ENCODE measurements at places on chromosomes 1 and 21. TPM values are rescaled to one million over a fixed set of nuclear protein-coding genes. Genes with fewer than 3 reads are reported as not detected.

- H3K36me3 ChIP-seq: no peaks in the 10 kb centered on the region
- no peak overlapping the region for H3K4me3 ChIP-seq
- H3K27ac ChIP-seq: no peak overlapping the region
These were observed 27.1 kb downstream of the MAB21L3 start for GRCh38 chr1:116138277-116138792.

GRCh38 chr21:17370263-17370662 is 142.6 kb upstream of the CXADR start:
- no peak overlapping the region for H3K4me3 ChIP-seq
- H3K27me3 ChIP-seq: no peaks in the 10 kb centered on the region
- H3K36me3 ChIP-seq: no peaks in the 10 kb centered on the region

- no peak for DNase-seq
- no peak overlapping the region for H3K27ac ChIP-seq
- H3K36me3 ChIP-seq: no peaks in the 10 kb centered on the region
- no peak overlapping the region for H3K4me3 ChIP-seq
These were observed 219.0 kb downstream of the KAZN start for GRCh38 chr1:14817223-14818170.

LYPD8 gene
- total RNA-seq: not detected

DNA sequence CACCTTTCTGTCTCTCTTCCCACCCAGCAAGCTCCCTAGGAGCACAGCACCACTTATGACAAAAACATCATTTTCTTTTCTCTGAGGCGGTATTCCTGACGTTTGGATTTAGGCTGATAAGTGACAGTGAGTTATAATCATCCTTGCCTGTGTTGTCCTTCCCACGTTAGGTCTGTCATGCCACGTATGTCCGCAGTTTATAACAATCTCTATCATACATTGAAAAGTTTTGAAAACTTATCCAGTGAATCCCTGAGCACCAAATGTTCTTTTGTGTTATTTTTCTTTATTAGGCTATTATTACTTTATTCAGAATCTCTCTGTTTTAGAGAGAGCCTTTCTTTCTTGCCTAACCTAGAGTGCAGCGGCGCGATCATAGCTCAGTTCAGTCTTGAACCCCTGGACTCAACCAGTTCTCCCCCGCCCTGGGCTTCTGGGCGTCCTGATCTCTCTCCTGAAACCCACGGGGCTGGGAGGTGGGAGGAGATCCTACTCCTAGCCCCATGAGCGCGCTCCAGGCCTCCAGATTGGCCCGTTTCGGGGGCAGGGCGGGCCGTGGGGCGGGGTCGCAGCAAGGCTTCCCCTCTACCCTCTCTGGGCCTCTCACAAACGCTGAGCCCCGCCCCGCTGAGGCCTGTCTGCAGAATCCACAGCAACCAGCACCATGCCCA is at the start of gene GSTM2:
TSS of gene GSTM2 (plus strand) at position 606 of the 671 bp plus-strand sequence. CDS start at position 665, 59 bp downstream.
- peak within 1 kb of the TSS; percentile 72 for H3K27ac ChIP-seq
- no peak for DNase-seq
- H3K4me3 ChIP-seq: peak within 1 kb of the TSS; percentile 66
- H3K36me3 ChIP-seq: no peaks in the 10 kb centered on the region

- no peak overlapping the region for H3K4me3 ChIP-seq
- H3K4me1 ChIP-seq: peaks cover 12% of the 10 kb centered on the region
- DNase-seq: no peak
- H3K27me3 ChIP-seq: no peaks in the 10 kb centered on the region
- H3K27ac ChIP-seq: no peak overlapping the region
- no peaks in the 10 kb centered on the region for H3K36me3 ChIP-seq
These were observed 46.5 kb downstream of the ETS2 start for GRCh38 chr21:38852278-38852677.

DNA sequence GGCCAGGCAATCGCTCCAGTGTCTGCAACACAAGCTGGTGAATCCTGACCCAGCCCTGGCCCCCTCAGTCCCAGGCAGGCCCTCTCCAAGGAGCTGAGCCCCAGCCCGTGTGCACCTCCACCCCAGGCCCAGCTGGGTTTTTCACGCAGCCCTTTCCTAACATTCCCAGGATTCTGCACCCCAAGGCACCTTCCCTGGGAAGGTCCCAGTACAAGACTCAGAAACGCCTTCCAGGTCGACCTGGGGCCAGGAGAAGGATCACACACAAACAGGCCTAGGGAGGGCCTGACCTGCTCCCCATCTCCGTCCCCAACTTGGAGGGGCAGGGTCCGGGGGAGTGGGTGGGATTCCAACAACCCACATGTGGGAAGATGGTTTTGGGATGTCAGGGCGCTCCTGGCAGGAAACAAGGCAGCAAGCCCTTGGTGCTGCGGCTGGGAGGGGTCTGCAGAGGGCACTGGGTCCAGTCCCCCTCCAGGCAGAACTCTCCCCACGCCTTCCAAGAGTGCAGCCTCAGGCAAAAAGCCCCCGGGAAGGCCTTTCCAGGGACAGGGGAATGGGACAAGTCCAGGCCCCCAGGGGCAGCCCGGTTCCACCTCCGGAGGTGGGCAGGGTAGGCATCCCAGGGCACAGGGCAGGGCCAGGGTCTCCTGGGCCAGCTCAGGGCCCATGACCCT is 58.3 kb downstream of the KCNAB2 start:
- H3K27ac ChIP-seq: no peak overlapping the region
- no peaks in the 10 kb centered on the region for H3K27me3 ChIP-seq
- H3K4me1 ChIP-seq: peaks cover 7% of the 10 kb centered on the region
- DNase-seq: no peak
- H3K36me3 ChIP-seq: no peaks in the 10 kb centered on the region

DNA sequence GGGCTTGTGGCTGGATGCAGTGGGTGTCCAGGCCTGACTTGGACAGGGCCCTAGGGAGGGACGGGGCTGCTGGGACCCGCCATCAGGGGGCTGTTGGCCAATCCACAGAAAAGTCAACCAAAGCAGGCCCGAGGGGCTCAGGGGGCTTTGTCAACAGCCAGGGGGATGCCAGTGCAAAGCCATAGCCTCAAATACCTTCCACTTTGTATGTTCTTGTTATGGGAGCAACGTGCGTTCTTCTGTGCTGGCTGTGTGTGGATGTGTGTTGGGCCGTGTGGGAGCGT is 35.4 kb upstream of the ARF1 start:
- H3K36me3 ChIP-seq: no peaks in the 10 kb centered on the region
- no peaks in the 10 kb centered on the region for H3K4me1 ChIP-seq
- H3K27me3 ChIP-seq: no peaks in the 10 kb centered on the region
- no peak overlapping the region for H3K27ac ChIP-seq
- H3K4me3 ChIP-seq: no peak overlapping the region

PCNT gene
- total RNA-seq: 35.8 TPM

- no peak overlapping the region for H3K27ac ChIP-seq
- peaks cover 3% of the 10 kb centered on the region for H3K4me1 ChIP-seq
- DNase-seq: no peak
- H3K27me3 ChIP-seq: no peaks in the 10 kb centered on the region
These were observed 163.9 kb downstream of the GABPA start for GRCh38 chr21:25898671-25899070.

SPATA46 gene
- total RNA-seq: not detected

INKA2 gene
- total RNA-seq: 6.1 TPM

GABRD gene
- total RNA-seq: not detected

NT5C1A gene
- total RNA-seq: not detected

CELSR2 gene
- total RNA-seq: 38.5 TPM

DNA sequence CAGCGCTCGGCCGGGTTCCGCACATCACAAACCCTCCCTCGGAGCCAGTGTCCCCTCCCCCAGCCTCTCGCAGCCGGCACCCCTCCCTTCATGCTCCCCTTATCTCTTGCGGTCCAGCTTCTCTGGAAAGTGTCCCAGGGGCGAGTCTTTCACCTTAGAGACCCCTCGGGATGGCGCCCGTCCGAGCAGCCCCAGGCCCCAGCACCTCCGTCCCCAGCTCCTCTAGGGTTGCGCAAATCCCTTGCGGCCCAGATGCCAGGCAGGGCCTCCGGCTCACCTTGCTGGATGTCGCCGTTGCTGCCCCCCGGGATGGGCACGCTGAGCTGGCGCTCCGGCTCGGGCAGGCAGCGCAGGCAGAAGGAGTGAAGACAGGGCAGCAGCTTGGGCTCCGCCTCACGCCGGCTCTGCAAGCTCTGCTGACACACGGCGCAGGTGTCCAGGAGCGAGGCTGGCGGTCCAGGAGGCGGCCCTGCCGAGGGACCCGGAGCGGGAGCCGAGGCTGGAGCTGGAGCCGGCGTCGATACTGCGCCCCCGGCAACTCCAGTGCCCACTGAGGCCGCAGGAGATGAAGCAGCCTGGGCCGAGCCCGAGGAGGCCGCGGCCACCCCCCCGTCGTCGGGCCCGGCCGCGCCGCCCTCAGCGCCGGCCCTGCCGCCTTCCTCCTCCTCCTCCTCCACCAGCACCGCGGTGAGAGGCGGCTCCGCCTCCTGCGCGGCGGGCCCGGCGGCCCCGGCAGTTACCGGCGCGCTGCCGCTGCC is 550 bp downstream of the TRIM33 start:
- H3K27ac ChIP-seq: peak overlapping the region; percentile 92
- H3K36me3 ChIP-seq: no peaks in the 10 kb centered on the region
- peak overlapping the region; percentile 99 for H3K4me3 ChIP-seq
- peak; percentile 89 for DNase-seq

COL11A1 gene
- total RNA-seq: not detected

DNA sequence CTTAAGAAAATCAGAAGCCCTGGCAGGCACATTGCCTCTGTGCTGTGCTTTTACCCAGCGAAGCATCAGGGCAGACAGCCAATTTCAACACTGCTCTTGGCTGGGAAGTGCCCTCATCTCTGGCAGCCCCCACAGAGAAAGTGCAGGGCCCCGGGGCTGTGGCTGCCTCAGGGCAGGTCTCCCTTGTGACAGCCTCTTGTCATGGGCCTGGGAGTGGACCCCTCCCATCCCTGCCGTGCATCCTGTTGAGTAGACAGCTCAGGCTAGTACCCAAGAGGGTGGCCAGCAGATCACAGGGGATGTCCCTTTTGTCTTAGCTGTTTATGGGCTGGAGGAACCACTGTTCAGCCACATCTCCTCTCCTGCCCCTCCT is 23.3 kb downstream of the TTC34 start:
- no peaks in the 10 kb centered on the region for H3K4me1 ChIP-seq
- no peaks in the 10 kb centered on the region for H3K27me3 ChIP-seq
- no peak for DNase-seq
- H3K27ac ChIP-seq: no peak overlapping the region

MTARC2 gene
- total RNA-seq: 14.7 TPM

DNA sequence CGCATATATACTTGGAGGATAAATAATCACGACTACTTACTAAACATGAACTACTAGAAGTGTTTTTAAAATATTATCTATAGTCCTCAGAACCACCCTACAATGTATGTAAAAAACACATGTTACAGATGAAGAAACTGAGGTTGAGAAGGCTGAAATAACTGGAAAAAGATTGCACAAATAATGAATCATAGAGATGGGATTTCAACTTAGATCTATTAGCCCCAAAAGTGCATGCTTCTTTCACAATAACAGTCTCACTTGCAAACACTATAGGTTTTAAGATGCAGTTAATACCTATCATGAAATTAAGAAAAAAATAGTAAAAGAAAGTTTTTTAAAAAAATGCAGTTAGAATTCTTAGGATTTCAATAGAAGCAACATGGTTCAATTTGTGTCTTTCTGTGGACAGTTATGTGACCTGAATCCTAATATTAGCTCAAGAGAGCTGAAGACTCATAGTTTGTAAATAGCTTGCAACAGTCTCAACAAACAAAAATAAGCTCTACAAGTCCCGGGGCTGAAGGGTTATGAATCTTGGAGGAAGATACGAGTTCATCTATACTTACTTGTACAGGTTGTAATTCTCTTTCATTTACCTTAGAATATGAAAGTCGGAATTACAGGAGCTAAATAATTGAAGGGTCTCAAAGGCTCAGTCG is 58.6 kb upstream of the NTPCR start:
- H3K36me3 ChIP-seq: no peaks in the 10 kb centered on the region
- no peak for DNase-seq
- H3K27ac ChIP-seq: no peak overlapping the region
- no peaks in the 10 kb centered on the region for H3K4me1 ChIP-seq
- no peaks in the 10 kb centered on the region for H3K27me3 ChIP-seq
- H3K4me3 ChIP-seq: no peak overlapping the region

DNA sequence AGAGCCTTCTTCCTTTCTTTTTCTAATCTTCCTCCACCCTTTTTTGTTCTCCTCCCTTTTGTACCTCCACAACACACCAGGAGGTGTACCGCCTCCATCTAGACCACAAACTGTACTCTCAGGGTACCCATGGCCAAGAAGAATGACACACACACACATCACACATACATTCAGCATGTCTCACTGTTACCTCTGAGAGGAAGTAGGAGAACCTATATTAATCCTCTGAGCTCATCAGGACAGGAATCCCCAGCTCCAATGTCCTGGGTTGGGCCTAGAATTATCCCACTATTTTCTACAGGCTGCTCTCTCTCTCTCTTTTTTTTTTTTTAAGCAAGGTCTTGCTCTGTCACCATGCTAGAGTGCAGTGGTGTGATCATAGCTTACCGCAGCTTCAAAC is 36.7 kb downstream of the ATP2B4 start:
- peaks cover 88% of the 10 kb centered on the region for H3K4me1 ChIP-seq
- no peak for DNase-seq
- H3K36me3 ChIP-seq: no peaks in the 10 kb centered on the region
- H3K27ac ChIP-seq: peak overlapping the region; percentile 60
- H3K27me3 ChIP-seq: no peaks in the 10 kb centered on the region

SMCP gene
- total RNA-seq: not detected

DNA sequence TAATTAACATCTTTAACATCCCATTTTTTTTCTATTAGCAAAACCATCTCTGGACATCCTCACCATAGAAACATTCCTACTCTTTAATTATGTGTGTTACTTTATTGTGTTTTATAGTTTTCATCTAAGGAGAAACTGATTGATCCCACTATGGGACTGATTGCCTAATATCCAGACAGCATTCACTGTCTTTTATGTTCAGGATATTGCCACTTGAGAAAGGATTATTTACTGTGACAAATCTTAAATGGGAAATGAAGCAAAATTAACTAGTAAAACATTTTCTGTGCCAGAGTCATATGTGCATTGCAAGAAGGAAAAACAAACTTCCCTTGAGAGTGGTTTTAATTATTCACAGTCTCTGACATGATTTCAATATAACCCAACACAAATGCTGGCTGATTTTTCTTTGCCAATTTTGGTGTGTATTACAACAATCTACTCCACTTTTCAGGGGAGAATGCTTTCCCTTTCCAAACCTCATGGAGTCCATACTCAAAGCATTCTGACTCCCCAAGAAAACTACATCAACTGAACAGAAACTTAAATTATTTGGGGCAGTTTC is 15.8 kb upstream of the RGS13 start:
- H3K27me3 ChIP-seq: no peaks in the 10 kb centered on the region
- H3K36me3 ChIP-seq: no peaks in the 10 kb centered on the region
- no peak for DNase-seq
- no peaks in the 10 kb centered on the region for H3K4me1 ChIP-seq

DNA sequence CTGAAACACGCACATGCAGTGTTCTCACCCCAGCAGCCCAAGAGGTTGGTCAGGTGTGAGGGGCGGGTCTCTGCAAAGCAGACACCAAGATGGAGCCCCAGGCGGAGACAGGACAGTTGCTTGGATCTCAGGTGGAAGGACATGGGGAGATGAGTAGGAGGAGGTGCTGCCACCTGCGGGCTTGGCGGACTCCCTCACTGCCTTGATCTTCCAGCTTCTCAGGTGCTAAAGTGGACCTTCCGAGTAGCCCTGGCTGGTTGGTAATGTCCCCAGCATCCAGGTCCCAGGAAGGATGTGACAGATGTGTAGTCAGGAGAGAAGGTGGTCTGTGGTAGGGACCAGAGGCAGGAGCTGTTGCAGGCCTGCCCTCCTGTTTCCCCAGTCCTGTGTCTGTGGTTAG is 114.1 kb downstream of the AJAP1 start:
- no peak overlapping the region for H3K4me3 ChIP-seq
- no peaks in the 10 kb centered on the region for H3K36me3 ChIP-seq
- DNase-seq: no peak
- no peaks in the 10 kb centered on the region for H3K27me3 ChIP-seq
